ENCODE measurements at places on chromosomes 7 and 10.

DNA sequence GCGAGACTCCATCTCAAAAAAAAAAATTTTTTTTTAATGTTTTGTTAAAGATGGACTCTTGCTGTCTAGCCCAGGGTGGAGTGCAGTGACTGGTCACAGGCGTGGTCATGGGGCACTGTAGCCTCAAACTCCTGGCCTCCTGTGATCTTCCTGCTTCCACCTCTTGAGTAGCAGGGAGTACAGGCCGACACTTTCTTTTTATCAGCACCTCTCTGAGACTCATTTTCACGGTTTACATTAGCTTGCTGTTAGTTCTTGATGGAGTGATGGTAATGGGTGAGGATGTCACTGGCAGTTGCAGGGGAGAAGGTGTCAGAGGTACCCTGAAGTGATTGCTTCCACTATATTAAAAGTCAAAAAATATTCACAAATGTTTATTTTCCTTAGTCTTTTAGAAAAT lies 95.3 kb upstream of the MTPN start:
- DNase-seq = no peak

GRCh38 chr7:151381348-151382078 lies 28.3 kb downstream of the WDR86 start:
- peak; percentile 47 for DNase-seq

- no peak for DNase-seq
Measured at GRCh38 chr10:98456043-98456570, 9.4 kb upstream of the HPS1 start.

DNA sequence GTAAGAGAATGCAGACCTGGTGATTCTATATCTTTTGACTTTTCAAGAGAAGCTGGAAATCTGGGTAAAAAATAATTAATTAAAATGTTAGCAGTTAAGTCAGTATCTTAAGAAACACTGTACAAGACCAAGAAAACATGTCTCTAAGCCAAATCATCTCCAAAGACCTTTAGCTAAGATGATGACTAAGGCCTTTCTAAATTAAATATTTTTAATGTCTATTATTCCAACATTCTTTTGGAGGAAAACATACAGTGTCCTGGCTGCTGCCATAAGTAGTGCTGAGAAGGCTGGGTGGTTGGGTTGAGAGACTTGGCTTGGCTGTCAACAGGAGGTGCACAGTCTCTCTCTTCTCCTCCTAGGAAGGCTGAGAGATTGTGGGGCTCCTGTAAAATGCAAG lies 20.3 kb downstream of the STARD3NL start:
- no peak for DNase-seq

GRCh38 chr10:29306688-29307087 lies 17.8 kb downstream of the LYZL1 start:
- DNase-seq = no peak

- DNase-seq = no peak
Measured at GRCh38 chr7:81066797-81067196, 147.9 kb upstream of the SEMA3C start.

DNA sequence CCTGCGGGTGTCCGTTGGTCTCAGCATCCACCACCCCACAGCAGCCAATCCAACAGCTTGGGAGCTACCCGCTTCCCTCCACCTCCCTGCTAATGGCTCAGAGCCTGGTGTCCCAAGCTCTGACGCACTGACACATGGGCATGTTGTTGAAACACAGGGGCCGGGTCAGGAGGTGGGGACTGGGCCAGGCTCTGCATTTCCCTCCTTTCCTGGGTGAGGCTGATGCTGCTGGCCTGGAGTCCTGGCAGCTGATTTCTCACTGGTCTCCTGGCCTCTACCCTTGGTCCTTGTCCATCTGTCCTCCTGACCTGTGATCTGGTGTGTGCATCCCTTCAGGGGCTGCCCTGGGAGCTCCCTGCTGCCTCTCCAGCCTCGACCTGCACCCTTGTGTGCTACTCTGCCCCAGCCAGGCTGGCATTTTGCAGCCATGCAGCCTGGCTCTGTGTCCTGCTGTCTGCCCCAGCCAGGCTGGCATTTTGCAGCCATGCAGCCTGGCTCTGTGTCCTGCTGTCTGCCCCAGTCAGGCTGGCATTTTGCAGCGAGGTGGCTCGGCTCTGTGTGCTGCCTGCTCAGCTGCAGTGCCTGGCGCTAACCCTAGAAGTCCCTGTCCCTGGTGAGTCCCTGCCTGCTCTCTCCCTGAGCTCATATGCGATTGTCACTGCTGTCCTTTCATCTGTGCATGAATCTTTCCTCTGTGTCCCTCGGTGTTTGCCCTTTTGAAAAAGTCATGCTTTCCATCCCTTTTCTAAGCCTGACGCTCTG lies 14.0 kb downstream of the AMZ1 start:
- no peak for DNase-seq

GRCh38 chr10:47230482-47230881 lies 69.5 kb upstream of the GDF10 start:
- no peak for DNase-seq

- no peak for DNase-seq
Measured at GRCh38 chr10:48636901-48637300, 32.0 kb upstream of the ARHGAP22 start.

All from activated naive CD4-positive, alpha-beta T cell (primary cell).